ENCODE measurements at places on chromosomes 3 and 15. TPM values are rescaled to one million over a fixed set of nuclear protein-coding genes. Genes with fewer than 3 reads are reported as not detected.

The PARP15 gene
- 0.29 TPM for polyA plus RNA-seq

DNA sequence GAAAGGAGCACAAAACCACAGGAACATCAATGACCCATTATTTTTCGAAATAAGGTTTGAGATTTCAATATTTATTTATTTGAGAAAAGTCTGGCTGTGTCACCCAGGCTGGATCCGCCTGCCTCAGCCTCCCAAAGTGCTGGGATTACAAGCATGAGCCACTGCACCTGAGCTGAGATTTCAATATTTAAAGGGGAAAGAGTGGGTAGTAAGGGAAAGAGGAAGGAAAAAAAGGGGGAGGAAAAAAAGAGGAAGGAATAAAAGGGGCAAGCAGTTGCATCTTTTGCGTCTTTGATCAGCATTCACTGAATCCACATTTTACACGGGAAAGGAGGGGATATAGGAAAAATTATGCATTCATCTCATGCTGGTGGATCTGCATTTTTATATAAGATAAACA, 47.4 kb downstream of the ERICH6 start:
- no peaks in the 10 kb centered on the region for H3K27me3 ChIP-seq
- H3K27ac ChIP-seq, result no peak overlapping the region
- no peak for DNase-seq
- no peak overlapping the region for H3K4me3 ChIP-seq
- no peaks in the 10 kb centered on the region for H3K36me3 ChIP-seq

The C15orf61 gene
- polyA plus RNA-seq, result 10.5 TPM

DNA sequence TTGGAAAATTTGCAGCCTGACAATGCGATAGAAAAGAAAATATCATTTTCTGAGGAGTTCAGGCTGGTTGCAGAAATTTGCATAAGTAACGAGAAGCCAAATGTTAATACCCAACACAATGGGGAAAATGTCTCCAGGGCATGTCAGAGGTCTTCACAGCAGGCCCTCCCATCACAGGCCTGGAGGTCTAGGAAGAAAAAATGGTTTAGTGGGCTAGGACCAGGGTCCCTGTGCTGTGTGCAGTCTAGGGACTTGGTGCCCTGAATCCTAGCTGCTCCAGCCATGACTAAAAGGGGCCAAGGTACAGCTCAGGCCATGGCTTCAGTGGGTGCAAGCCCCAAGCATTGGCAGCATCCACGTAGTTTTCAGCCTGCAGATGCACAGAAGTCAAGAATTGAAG, 14.5 kb upstream of the AP4E1 start:
- no peaks in the 10 kb centered on the region for H3K4me1 ChIP-seq
- no peaks in the 10 kb centered on the region for H3K27me3 ChIP-seq
- H3K4me3 ChIP-seq, result no peak overlapping the region
- no peaks in the 10 kb centered on the region for H3K36me3 ChIP-seq
- no peak overlapping the region for H3K27ac ChIP-seq
- no peak for DNase-seq

- H3K4me1 ChIP-seq, result peaks cover 10% of the 10 kb centered on the region
- H3K4me3 ChIP-seq, result no peak overlapping the region
- H3K27ac ChIP-seq, result no peak overlapping the region
- H3K27me3 ChIP-seq, result no peaks in the 10 kb centered on the region
- H3K36me3 ChIP-seq, result no peaks in the 10 kb centered on the region
Observed at GRCh38 chr3:126014252-126014651, 45.3 kb downstream of the ROPN1B start.

DNA sequence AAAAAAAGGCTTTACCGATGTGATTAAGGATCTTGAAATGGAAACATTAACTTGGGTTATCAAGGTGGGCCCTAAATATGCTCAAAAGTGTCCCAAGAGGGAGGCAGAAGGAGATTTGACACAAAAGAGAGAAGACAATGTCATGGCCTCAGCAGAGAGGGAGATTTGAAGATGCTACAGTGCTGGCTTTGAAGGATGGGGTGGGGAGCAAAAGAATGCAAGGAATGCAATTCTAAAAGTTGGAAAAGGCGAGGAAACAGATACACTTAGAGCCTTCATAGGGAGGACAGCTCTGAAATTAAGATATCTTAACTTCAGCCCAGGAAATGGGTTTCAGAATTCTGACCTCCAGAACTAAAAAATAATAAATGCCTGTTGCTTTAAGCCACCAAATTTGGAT, 314.5 kb upstream of the CCDC54 start:
- H3K36me3 ChIP-seq, result no peaks in the 10 kb centered on the region
- no peak for DNase-seq
- no peaks in the 10 kb centered on the region for H3K27me3 ChIP-seq

The HTR3D gene
- polyA plus RNA-seq, result not detected

The TRAT1 gene
- polyA plus RNA-seq, result not detected

The CHL1 gene
- polyA plus RNA-seq, result not detected

DNA sequence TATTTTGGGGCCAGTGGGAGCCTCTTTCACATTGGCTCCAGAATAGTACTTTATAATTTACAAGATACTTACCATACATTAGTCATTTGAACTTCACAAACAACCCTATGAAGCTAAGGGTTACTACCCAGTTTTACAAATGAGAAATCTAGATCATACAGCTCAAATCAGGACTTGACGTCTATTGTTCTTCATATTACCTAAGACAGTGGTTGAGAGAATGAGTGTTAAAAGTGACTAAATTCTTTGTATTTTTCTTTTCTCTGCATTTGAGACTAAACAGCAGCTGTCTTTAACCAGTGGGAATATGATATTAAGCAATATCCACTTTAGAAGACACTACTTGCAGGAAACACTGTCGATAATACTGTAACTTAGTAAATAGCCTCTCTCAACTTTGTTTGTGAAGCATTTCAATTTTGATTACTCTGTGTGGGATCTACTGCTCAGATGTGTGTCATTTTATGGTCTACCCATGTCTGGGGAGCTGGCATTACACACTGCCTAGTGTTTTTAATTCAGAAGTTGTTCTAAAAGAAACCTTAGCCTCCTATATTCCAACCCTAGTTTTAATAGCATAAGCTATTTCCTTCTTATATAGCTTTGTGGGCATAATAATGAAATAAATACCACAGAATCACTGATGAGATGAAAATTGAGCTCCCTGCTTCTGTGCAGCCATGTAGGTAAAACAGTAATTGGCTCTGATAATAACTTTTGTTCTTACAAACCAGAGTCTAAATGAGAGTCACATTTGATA, 45.9 kb downstream of the IQCH start:
- H3K27ac ChIP-seq, result no peak overlapping the region
- DNase-seq, result no peak
- no peak overlapping the region for H3K4me3 ChIP-seq
- no peaks in the 10 kb centered on the region for H3K4me1 ChIP-seq

The PLA2G4F gene
- polyA plus RNA-seq, result not detected

DNA sequence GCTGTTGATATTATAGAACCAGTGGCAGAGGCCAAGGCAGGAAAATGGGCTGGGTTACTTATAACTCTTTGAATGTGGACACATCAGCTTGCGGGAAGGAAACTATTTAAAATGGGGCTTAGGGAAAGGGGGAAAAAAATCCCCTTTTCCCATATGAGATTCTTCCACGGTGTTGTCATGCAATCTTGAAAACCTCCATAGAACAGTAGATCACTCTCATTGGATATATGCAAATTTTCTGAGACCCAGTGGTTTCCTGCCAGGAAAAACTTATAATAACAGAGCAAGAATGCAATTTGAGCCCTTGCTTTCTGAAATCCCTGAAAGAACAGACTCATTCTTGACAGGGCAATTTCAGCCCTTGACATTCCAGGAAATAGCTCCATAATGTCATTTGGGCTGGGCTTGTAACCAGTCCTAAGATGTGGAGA, 31.1 kb downstream of the TMEM212 start:
- H3K27me3 ChIP-seq, result no peaks in the 10 kb centered on the region
- H3K4me3 ChIP-seq, result peak overlapping the region; percentile 42
- H3K27ac ChIP-seq, result peak overlapping the region; percentile 88
- peaks cover 56% of the 10 kb centered on the region for H3K4me1 ChIP-seq
- no peaks in the 10 kb centered on the region for H3K36me3 ChIP-seq

DNA sequence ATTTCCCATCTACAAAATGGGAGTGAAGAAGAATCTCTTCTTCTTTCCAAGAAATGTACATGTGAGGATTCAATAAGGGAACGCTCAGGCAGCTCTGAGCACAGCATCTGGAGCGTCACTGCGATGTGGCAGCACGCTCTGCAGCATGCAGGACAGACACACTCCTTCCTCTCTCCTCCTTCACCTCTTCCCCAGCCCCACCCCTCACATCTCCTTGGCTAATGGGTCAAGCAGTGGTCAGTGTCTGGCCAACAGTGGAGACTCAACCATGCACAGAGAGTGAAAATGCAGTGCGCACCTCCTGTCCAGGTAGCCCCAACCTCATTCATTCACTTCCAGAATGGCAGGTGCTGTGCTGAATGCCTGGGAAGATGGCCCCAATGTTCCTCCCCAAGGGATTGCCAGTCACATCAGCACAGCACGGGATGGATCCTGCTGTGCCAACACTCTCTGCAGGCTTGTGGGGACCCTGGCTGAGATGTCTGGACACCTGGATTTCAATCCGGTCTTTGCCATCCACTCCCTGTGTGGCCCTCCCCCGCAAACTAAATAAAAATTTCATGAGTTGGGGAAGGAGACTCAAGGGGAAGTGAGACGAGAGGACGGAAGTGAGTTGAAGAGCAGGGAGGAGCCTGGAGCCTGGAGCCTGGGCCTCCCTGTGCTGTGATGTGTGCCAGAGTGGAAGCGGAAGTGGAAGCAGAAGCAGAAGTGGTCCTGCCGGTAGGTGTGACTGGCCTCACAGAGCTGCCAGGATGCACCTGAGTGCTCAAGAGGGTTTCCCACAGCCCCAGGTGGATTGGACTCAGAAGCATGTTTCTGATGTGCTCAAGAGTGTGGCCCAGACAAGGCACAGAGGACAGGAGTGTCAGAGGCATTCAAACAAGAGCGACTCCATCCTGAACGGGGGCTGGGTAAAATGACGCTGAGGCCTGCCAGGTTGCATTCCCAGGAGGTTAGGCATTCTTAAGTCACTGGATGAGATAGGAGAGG, 163.9 kb downstream of the SMAD6 start:
- DNase-seq, result no peak
- no peaks in the 10 kb centered on the region for H3K27me3 ChIP-seq
- no peaks in the 10 kb centered on the region for H3K36me3 ChIP-seq
- peaks cover 23% of the 10 kb centered on the region for H3K4me1 ChIP-seq
- H3K27ac ChIP-seq, result no peak overlapping the region

DNA sequence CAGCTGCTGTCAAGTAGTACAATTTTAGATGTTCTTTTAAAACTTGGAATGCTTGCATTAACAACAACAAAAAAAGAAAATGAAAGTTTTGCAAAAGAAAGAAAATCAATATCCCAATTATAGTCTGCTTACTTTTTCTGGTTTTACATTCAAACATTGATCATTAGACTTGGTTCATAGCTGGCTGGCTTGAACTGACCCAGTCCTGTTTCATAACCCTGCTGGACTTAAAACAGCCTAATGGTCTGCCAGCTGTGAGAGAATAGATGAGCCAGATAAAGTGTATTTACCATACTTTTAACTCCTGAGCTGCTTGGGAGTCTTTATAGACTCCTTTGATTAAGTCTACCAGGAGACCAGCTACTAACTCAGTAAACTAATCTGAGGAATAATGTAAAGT, 59.2 kb downstream of the PIAS1 start:
- DNase-seq, result peak; percentile 54
- H3K27me3 ChIP-seq, result no peaks in the 10 kb centered on the region
- H3K27ac ChIP-seq, result peak overlapping the region; percentile 68

The MYO5C gene
- not detected for polyA plus RNA-seq

The GOLGA6L7 gene
- not detected for polyA plus RNA-seq

- no peaks in the 10 kb centered on the region for H3K4me1 ChIP-seq
- H3K27ac ChIP-seq, result no peak overlapping the region
- DNase-seq, result no peak
- H3K27me3 ChIP-seq, result no peaks in the 10 kb centered on the region
- no peak overlapping the region for H3K4me3 ChIP-seq
- H3K36me3 ChIP-seq, result no peaks in the 10 kb centered on the region
Observed at GRCh38 chr3:110164632-110165369, 827.5 kb upstream of the DPPA4 start.

The TTLL13 gene
- not detected for polyA plus RNA-seq

The RNF7 gene
- 234 TPM for polyA plus RNA-seq

GRCh38 chr3:127585813-127586413, 4.6 kb downstream of the TPRA1 start:
- H3K4me3 ChIP-seq, result no peak overlapping the region
- H3K27me3 ChIP-seq, result no peaks in the 10 kb centered on the region
- no peak overlapping the region for H3K27ac ChIP-seq
- H3K4me1 ChIP-seq, result peaks cover 19% of the 10 kb centered on the region
- H3K36me3 ChIP-seq, result no peaks in the 10 kb centered on the region

GRCh38 chr3:30467596-30468238, 138.7 kb upstream of the TGFBR2 start:
- no peaks in the 10 kb centered on the region for H3K36me3 ChIP-seq
- DNase-seq, result peak; percentile 47
- H3K4me3 ChIP-seq, result no peak overlapping the region
- no peak overlapping the region for H3K27ac ChIP-seq
- peaks cover 46% of the 10 kb centered on the region for H3K4me1 ChIP-seq
- H3K27me3 ChIP-seq, result no peaks in the 10 kb centered on the region

DNA sequence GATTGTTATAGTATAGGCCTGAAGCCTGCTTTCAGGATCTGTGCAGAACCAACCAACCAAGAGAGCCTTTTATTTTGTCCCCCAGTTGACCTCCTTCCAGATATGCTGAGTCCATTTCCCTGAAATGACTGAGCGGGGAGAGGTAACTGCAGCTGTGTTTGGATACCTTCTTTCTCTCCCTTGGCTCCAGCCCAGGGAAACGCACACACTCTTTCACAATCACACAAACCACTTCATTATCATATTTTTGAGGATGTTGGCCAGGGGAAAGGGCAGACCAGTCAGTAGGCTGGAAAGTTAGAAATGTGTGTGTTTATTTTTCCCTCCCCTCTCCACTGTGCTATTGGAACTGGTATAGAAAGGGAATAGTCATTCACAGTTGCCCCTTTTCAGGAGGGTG, 417.7 kb upstream of the TBL1XR1 start:
- peaks cover 26% of the 10 kb centered on the region for H3K4me1 ChIP-seq
- no peak overlapping the region for H3K4me3 ChIP-seq
- H3K36me3 ChIP-seq, result no peaks in the 10 kb centered on the region
- no peaks in the 10 kb centered on the region for H3K27me3 ChIP-seq
- H3K27ac ChIP-seq, result no peak overlapping the region
- DNase-seq, result peak; percentile 62

The SLC28A2 gene
- polyA plus RNA-seq, result not detected

The CHST2 gene
- polyA plus RNA-seq, result 2.1 TPM

The CCR3 gene
- not detected for polyA plus RNA-seq
